ENCODE measurements at places on chromosomes 6 and 20.

GRCh38 chr20:51384875-51385274, 157.6 kb downstream of the NFATC2 start:
- peaks cover 4% of the 10 kb centered on the region for H3K4me1 ChIP-seq
- no peak overlapping the region for H3K4me3 ChIP-seq
- no peaks in the 10 kb centered on the region for H3K36me3 ChIP-seq
- no peaks in the 10 kb centered on the region for H3K27me3 ChIP-seq

GRCh38 chr6:154805288-154805911, 72.2 kb downstream of the SCAF8 start:
- no peak overlapping the region for H3K27ac ChIP-seq
- DNase-seq, result no peak
- H3K27me3 ChIP-seq, result no peaks in the 10 kb centered on the region
- no peak overlapping the region for H3K4me3 ChIP-seq

GRCh38 chr6:113122060-113122459, 735.1 kb upstream of the MARCKS start:
- H3K27me3 ChIP-seq, result no peaks in the 10 kb centered on the region
- no peaks in the 10 kb centered on the region for H3K4me1 ChIP-seq
- no peaks in the 10 kb centered on the region for H3K36me3 ChIP-seq
- no peak overlapping the region for H3K27ac ChIP-seq
- no peak overlapping the region for H3K4me3 ChIP-seq

GRCh38 chr20:49516916-49517804, 34.7 kb upstream of the KCNB1 start:
- H3K36me3 ChIP-seq, result no peaks in the 10 kb centered on the region
- H3K4me3 ChIP-seq, result no peak overlapping the region
- H3K4me1 ChIP-seq, result no peaks in the 10 kb centered on the region
- H3K27me3 ChIP-seq, result no peaks in the 10 kb centered on the region

GRCh38 chr20:35992713-35993335, 24.4 kb downstream of the CNBD2 start:
- no peak overlapping the region for H3K4me3 ChIP-seq

DNA sequence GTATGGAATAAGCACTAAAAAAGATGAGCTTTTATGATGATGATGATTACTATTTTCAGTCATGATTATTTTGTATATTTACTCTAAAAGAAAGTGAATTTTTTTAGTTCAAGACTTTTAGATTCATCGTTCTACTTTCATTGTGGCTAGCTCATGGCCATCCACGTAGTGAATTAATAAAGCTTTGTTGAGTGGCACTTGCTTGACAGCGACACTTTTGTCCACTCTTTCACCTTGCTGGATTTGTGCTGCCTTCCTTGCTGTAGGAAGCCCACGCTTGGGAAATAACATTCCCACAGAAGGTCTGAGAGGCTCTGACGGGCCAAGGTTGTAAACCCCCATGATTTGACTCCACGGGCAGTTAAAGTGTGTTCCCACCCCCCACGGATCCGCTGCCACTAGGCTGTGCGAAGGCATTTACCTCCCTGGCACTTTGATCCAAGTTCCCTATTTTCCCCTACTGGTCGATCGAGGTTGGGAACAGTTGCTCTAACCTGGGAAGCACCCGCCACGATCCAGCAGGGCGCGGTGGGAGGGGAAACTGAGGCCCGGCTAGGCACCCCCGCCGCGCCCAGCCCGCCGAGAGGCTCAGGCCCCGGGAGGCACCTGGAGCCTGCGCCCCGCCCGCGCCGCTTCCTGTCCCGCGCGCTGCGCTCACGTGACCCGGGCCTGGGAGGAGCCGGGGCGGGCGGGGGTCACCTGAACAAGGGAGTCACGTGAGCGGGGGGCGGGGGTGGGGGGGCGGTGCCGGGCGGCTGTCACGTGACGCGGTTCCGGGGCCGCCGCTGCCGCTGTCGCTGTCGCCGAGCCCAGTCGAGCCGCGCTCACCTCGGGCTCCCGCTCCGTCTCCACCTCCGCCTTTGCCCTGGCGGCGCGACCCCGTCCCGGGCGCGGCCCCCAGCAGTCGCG, at the start of gene IGF2R:
Gene IGF2R (plus strand): TSS at position 788 of the 909 bp plus-strand sequence. CDS start 165 bp downstream, outside the sequence.
- peak; percentile 94 for DNase-seq
- H3K4me1 ChIP-seq, result no peaks in the 10 kb centered on the region
- no peaks in the 10 kb centered on the region for H3K36me3 ChIP-seq
- no peaks in the 10 kb centered on the region for H3K27me3 ChIP-seq
- H3K4me3 ChIP-seq, result peak within 1 kb of the TSS; percentile 95

DNA sequence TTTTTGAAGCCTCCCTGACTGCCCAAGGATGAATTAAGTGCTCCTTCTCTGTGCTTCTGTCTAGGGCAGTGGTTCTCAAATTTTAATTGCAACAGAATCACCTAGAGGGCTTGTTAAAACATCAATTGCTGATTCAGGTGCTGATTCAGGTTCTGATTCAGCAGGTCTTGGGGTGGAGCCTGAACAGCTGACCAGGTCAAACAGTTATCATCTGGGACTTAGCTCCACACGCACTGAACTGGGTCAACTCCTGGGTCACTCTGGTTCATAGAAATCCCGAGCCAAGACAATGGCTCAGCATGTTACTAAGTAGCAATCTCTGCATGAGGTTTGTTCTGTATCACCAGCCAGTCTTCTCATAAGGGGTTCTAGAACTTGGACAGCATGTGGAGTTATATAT, 192.3 kb downstream of the GJA1 start:
- H3K27ac ChIP-seq, result no peak overlapping the region
- no peak for DNase-seq
- no peaks in the 10 kb centered on the region for H3K4me1 ChIP-seq
- H3K4me3 ChIP-seq, result no peak overlapping the region
- H3K27me3 ChIP-seq, result no peaks in the 10 kb centered on the region
- no peaks in the 10 kb centered on the region for H3K36me3 ChIP-seq

DNA sequence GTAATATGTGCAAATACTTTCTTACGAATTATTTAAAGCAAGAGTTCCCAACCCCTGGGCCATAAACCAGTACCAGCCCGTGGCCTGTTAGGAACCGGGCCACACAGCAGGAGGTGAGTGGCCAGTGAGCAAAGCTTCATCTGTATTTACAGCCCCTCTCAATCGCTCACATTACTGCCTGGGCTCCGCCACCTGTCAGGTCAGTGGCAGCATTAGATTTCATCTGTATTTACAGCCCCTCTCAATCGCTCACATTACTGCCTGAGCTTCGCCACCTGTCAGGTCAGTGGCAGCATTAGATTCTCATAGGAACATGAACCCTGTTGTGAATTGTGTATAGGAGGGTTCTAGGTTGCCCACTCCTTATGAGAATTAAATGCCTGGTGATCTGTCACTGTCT, 142.0 kb downstream of the RNASET2 start:
- no peaks in the 10 kb centered on the region for H3K4me1 ChIP-seq
- DNase-seq, result no peak
- H3K36me3 ChIP-seq, result no peaks in the 10 kb centered on the region
- no peak overlapping the region for H3K27ac ChIP-seq

DNA sequence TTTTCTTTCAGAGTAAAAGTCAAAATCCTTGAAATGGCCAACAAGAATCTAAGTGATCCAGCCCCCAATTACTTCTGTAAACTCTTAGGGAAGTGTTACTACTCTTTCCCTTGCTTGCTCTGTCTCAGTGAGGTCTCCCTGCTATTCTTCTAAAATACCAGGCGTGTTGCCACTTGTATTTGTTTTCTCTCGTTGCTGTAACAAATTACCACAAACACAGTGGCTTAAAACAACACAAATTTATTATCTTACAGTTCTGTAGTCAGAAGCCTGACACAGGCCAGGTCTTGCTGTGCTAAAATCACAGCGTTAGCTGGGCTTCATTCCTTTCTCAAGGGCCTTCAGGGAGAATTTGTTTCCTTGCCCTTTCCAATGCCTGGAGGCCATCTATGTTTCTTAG, 59.9 kb downstream of the HECA start:
- no peaks in the 10 kb centered on the region for H3K4me1 ChIP-seq
- no peak overlapping the region for H3K27ac ChIP-seq
- DNase-seq, result no peak

- H3K4me1 ChIP-seq, result no peaks in the 10 kb centered on the region
- H3K36me3 ChIP-seq, result no peaks in the 10 kb centered on the region
- H3K27me3 ChIP-seq, result no peaks in the 10 kb centered on the region
- DNase-seq, result no peak
Observed at GRCh38 chr6:163698086-163698485, 283.6 kb downstream of the QKI start.

GRCh38 chr20:1306316-1307135, 22.4 kb downstream of the SDCBP2 start:
- no peak overlapping the region for H3K4me3 ChIP-seq
- no peak for DNase-seq
- H3K27ac ChIP-seq, result no peak overlapping the region
- H3K36me3 ChIP-seq, result no peaks in the 10 kb centered on the region
- no peaks in the 10 kb centered on the region for H3K4me1 ChIP-seq
- no peaks in the 10 kb centered on the region for H3K27me3 ChIP-seq

DNA sequence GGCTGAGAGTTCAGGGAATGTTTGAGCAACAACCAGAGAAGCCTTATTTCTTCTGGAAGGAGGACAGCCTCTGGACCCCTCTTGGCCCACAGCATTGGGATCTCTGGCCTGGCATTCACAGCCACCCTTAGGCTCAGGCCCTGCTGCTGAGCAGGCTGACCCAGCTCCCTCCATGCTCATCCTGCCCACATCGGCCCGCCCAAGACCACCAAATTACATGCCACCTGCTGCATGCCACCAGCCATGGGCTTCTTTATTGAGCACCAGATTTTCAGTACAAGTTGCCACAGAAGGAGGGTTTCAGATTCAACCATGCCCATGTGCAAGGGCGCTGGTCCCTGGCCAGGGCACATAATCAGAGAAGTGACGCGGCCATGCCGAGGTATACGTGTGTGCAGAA, 32.2 kb downstream of the ADA start:
- DNase-seq, result no peak
- H3K27me3 ChIP-seq, result no peaks in the 10 kb centered on the region
- no peaks in the 10 kb centered on the region for H3K36me3 ChIP-seq
- no peaks in the 10 kb centered on the region for H3K4me1 ChIP-seq
- no peak overlapping the region for H3K4me3 ChIP-seq

GRCh38 chr20:48098866-48099265, 313.6 kb upstream of the SULF2 start:
- H3K4me1 ChIP-seq, result no peaks in the 10 kb centered on the region
- no peak overlapping the region for H3K4me3 ChIP-seq
- H3K27me3 ChIP-seq, result no peaks in the 10 kb centered on the region
- no peak for DNase-seq
- H3K36me3 ChIP-seq, result no peaks in the 10 kb centered on the region

Measured in prostate gland (tissue), 2 donors.